ENCODE measurements at places on chromosomes 16 and 17.

- peak; percentile 53 for DNase-seq
These were observed 549 bp downstream of the SLC26A11 start for GRCh38 chr17:80220736-80221215.

DNA sequence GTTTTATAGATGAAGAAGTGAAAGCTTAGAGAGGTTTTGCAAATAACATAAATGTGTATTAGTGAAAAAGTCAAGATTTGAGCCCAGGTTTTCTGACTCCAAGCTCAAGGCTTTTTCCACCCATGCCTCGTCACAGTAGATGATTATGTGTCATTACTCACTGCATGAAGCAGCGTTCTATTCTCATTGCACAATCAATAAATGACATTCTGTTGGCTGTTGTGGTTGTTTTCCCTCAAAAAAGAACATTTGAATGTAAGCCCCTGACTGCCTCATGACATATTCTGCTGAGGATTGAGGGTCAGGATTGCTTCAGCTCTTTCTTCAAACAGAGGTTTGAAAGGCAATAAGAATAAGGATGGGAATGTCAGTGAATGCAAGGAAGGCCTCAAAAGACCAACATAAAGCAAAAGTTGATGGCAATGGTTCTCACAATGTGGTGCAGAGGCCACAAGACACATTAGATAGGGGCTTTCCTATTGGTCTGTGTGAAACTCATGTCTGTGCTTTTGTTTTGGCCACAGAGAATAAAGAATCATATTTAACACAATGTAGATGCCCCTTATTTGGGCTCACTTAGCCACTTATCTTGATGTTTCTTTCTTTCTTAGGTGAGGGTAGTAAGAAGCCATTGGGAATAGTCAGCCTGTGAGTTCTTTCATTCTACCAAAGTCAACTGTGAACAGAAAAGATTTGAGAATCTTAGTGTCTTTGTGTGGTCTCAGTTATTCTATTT is 5.4 kb upstream of the MMD start:
- no peak for DNase-seq

DNA sequence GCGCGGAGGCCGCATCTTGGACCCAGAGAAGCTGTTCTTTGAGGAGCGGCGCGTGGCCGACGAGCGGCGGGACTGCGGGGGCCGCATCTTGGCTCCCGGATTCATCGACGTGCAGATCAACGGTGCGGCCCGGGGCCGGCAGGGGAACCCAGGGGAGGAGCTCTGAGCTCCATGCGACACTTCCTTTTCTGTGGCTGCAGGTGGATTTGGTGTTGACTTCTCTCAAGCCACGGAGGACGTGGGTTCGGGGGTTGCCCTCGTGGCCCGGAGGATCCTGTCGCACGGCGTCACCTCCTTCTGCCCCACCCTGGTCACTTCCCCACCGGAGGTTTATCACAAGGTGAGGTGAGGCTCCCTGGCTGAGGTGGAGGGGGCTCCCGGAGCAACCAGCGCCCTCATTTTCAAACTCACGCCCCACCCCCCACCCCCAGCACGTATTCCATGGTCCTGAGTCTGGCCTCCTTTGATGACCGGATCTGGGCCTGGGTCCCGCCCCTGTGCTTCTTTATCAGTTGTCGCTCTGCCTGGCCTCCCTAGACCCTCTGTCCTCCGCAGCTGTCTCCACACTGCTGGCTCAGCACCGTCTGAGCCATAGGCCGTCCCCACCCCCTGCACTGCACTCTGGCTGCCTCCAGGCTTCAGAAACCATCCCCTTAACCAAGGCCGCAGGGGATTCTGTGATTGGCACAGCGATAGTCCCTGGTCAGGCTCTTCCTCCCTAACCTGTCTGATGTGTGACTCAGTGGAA is 787 bp downstream of the AMDHD2 start:
- no peak for DNase-seq

GRCh38 chr16:66168777-66169176 is 197.7 kb upstream of the CDH5 start:
- no peak for DNase-seq

- DNase-seq: no peak
These were observed 33.5 kb downstream of the KANSL1 start for GRCh38 chr17:46159686-46160085.

DNA sequence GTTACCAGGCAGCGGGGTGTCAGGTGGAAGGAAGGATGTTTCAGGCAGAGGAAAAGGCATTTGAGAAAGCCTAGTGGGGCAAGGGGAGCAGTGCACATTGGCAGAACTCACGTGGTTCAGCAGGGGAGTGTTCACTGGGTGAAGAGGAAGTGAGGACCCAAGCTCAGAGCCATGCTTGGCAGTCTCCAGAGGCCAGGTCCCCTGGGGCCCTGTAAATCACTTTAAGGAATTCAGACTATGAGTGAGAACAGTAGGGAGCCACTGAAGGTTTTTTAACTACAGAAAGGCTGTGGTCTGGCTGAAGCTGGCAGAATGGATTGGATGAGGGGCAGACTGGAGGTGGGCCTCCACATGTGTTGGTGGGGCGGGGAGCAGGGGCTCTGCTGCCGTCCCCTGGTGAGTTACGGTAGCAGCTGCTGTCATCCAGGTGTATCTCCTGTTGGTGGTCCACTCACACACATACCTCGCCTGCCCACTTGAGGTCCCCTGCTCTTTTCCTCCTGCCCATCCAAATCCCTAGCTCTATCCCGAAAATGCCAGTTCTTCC is 5.1 kb downstream of the CLEC16A start:
- DNase-seq: no peak

GRCh38 chr16:78606545-78606944 is 507.1 kb downstream of the WWOX start:
- DNase-seq: no peak

DNA sequence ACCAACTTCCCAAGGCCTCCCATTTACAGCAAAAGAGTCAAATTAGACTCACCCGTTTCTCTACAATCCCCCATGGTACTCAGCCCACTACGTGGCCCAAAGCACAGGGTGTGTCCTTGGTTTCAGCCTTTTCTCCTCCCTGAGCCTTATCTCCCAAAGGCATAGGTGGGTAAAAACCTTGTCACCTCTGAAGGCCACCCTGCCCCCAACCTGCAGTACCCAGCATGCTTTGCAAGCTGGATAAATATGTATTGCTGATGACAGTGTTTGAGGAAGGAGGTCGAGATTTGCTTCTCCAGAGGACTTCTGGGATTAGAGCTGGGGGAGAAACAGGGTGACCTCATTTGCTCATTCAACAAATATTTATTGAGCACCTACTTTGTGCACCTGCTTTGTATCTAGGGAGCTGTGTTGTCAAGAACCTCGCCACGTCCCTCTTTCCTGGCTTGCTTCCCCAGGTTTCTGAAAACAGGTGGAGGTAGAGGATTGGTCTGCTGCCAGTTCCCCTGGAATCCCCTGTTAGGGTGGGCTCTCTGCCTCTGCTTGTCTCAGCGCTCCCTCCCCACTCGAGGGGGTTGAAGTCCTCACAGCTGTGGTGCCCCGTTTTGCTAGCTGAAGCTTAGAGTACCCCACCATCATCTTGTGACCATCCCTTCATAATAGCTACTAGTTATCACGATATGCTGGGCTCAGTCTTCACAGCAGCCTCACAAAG is 3.0 kb downstream of the LASP1 start:
- DNase-seq: no peak

- DNase-seq: no peak
These were observed 2.6 kb downstream of the ABR start for GRCh38 chr17:1177016-1177700.

- no peak for DNase-seq
These were observed 140.6 kb downstream of the MAP2K6 start for GRCh38 chr17:69555056-69555455.

GRCh38 chr16:81608523-81609209 is 164.1 kb downstream of the CMIP start:
- DNase-seq: no peak

- DNase-seq: no peak
These were observed 271.0 kb downstream of the C16orf95 start for GRCh38 chr16:87046235-87046634.

DNA sequence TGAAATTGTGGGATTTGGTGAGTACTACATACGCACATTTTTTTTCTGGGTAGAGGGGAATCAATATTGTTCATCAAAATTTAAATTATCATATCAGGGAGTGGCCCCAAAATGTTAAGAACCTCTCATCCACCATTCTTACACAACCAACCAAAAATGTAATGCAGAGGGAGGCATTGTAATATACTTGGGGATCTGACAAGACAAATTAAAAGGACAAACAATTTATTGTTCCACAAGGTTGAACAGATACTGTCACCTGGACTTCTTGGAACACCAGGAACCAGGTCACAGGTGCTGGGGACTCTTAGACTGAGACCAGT is 14.7 kb upstream of the HOXB9 start:
- DNase-seq: no peak

All from NCI-H526 (cell line).